Prostate gland (tissue), 2 donors: ENCODE measurements at places on chromosomes 12 and 14. TPM values are rescaled to one million over a fixed set of nuclear protein-coding genes. Genes with fewer than 3 reads are reported as not detected.

GRCh38 chr12:53733051-53733806, 6.0 kb upstream of the CALCOCO1 start:
- DNase-seq, result no peak

DNA sequence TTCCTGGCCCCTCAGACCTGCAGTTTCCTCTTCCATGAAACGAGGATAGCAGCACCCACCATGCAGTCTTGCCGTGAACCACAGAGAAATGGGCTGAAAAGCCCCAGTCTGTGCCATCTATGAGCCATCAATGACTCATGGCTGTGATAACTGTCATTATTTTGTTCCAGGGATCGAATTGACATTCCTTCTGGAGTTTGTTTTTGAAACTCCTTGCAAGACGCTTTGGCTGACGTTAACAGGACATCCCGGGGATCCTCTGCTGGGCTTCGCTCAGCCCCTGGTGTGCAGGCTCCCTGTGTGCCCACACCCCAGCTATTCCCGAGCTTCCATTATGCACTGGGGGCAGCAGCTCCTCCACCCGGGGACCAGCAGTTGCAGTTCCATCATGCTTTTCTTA, 33.8 kb downstream of the MMAB start:
- no peak for DNase-seq

DNA sequence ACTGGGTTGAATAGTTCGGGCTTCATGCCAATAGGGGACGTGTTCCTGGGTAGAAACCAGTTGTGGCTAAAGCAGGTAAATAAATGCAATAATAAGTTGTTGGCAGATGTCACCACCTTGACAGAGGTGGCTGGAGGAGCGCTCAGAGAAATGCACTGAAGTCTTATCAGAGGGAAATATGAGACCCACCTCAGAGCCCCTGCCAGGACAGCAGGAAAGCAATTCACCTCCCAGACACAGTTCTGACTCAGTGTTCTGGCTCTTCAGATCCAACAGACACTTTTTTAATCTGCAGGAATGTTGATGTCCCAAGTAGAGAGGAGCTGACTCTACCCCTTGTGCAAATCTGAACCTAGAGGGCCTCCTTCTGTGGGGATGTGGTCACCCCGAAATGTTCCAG, 687.1 kb upstream of the FBXO33 start:
- DNase-seq, result no peak

- no peak for DNase-seq
Measured at GRCh38 chr12:28555748-28556147, 365.5 kb downstream of the CCDC91 start.

GRCh38 chr12:31317471-31318395, 8.2 kb downstream of the SINHCAF start:
- no peak for DNase-seq

- no peak for DNase-seq
Measured at GRCh38 chr12:132545955-132546354, 56.0 kb downstream of the FBRSL1 start.

- DNase-seq, result no peak
Measured at GRCh38 chr12:125395583-125396215, 330.5 kb downstream of the AACS start.

GRCh38 chr12:109817627-109818231, 15.5 kb downstream of the TRPV4 start:
- no peak for DNase-seq

DNA sequence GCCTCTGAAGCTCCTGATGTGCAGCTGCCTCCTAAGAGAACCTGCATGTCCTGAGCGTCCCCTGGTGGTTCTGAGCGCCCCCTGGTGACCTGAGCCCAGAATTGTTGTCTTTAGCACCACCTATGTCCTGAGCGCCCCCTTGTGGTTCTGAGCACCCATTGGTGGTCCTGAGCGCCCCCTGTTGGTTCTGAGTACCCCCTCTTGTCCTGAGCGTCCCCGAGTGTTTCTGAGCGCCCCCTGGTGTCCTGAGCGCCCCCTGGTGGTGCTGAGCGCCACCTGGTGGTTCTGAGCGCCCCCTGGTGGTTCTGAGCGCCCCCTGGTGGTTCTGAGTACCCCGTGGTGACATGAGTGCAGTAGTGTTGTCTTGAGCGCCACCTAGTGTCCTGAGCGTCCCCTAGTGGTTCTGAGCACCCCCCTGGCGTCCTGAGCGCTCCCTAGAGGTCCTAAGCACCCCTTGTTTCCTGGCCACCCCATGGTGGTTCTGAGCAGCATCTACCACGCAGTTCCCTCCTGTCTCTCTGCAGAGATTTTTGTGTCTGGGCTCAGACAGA, 782.5 kb downstream of the TMEM121 start:
- no peak for DNase-seq

- DNase-seq, result no peak
Measured at GRCh38 chr12:31023271-31023724, 50.4 kb upstream of the DDX11 start.

DNA sequence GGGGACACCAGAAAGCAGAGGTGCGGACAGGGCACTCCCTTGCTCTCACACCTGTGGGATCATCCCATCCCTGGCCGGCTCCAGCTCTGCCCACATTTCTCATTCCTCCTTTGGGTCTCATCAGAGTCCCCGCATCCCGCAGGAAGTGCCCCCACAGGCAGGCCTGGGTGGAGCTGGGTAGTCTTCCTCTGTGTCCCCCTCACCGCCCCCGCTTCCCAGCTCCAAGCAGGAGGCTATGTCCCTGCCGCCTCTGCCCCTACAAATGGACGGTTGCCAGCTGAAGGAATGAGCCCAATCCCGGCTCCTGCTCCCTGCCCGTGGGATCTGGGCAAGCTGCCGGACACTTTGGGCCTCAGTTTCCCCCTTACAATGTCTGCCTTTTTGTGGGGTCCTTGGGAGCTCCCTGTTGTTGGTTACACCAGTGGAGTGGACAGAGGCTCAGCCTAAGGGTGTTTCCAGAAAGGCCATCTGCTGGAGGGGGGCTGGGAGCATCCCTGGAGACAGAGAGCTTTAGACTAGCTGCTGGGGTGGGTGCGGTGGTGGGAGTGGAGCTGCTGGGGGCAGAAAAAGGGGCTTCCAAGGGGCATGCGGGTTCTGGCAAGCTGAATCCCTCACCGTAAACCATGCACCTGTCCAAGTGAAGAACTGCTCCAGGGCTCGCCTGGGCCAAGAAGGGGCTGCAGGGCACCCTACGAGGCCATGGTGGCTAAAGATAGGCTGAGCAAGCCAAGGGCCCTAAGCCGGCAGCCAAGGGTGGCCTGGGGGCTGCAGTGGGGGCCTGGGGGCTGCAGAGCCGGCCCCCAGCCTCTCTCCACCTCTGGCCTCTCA, 7.9 kb upstream of the GPR132 start:
- DNase-seq, result no peak

The TBPL2 gene
- total RNA-seq, result not detected

The DIO2 gene
- 8.5 TPM for total RNA-seq

The C3AR1 gene
- 1.5 TPM for total RNA-seq

The BIN2 gene
- 5.5 TPM for total RNA-seq

The RNASE3 gene
- total RNA-seq, result not detected
